ENCODE measurements at places on chromosomes 2 and 18.

DNA sequence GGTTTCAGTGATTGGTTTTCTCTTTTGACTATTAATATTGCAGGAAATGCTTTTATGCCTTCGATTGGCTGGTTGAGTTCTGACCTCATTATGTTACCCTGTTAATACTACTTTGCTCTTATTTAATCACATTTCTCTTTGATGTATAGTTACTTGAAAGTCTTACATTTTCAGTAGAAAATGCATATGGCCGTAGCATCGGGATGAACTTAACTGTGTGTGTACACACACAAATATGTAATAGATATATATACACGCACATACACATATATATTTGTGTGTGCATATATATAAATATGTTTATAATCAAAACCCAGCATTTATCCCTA is 1.6 kb downstream of the EPC2 start:
- DNase-seq = no peak

DNA sequence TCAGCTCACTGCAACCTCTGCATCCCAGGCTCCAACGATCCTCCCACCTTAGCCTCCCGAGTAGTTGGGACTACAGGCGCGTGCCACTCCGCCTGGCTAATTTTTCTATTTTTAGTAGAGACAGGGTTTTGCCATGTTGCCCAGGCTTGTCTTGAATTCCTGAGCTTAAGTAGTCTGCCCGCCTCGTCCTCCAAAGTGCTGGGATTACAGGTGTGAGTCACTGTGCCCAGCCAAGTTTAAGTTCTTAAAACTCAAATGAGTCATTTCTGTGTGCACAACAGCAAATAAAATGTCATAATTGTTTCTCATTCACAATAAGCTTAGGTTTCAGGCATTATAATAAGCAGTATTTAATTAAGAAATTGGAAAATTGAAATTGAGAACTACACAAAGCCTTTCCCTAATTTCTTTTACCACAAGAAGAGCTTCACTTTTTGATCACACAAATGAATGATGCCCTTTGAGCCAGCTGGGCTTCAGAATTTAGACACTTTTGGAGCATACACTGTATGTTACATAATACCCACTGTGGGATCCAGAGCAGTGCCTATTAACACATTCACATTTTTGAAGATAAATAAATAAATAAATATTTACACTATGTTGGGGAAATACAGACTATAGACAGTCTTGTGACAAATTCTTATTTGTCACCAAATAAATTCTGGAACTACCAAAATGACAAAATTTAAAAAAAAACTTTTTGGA is 8.6 kb upstream of the ME2 start:
- DNase-seq = no peak

DNA sequence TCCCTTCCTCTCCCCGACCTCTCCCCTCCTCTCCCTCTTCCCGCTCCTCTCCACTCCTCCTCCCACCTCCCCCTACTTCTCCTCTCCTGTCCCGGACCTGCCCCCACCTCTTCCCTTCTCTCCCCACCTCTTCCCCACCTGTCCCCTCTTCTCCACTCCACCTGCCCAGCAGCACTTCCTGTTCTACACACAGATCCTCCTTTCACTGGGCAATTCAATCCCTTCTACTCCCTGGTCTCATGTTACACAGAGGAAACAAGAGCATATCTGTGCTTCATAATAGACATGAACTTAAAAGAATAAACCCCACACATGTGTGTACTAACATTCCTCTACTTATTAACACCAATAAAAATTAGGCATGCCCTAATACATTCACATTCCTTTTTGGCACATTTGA is 34.8 kb downstream of the TIMM21 start:
- DNase-seq = no peak

DNA sequence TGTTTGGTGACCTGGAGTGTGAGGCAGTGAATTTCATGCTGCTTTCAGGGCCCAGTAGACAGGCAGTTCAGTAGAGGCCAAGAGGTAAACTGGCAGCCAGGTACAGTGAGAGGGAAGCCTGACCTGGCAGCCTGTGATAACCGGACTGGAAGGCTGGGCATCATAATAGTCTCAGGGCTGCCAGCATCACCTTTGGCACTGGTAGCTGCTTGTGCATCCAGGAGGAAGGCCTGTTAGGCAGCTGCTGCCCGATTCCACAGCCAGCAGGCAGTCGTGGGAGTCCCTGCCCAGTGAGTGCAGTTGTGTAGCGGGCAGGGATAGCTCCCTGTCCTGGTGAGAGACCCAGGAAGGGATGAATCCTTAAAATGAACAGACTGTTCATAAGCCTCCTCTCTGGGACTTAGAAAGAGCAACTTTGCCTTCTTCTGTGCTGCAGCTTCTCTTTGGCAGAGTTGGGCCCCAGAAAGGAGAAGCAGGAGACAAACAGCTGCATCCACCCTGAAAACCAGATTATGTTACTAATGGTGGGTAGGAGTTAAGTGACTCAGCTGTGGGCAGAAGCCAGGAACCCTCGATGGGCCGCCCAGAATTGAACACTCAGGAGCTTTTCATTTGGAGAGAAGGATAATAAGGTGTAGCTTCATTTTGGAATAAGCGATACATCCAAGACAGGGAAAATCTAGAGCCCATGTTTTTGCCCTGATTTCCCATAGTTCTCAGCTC is 8.1 kb upstream of the GPBAR1 start:
- no peak for DNase-seq

DNA sequence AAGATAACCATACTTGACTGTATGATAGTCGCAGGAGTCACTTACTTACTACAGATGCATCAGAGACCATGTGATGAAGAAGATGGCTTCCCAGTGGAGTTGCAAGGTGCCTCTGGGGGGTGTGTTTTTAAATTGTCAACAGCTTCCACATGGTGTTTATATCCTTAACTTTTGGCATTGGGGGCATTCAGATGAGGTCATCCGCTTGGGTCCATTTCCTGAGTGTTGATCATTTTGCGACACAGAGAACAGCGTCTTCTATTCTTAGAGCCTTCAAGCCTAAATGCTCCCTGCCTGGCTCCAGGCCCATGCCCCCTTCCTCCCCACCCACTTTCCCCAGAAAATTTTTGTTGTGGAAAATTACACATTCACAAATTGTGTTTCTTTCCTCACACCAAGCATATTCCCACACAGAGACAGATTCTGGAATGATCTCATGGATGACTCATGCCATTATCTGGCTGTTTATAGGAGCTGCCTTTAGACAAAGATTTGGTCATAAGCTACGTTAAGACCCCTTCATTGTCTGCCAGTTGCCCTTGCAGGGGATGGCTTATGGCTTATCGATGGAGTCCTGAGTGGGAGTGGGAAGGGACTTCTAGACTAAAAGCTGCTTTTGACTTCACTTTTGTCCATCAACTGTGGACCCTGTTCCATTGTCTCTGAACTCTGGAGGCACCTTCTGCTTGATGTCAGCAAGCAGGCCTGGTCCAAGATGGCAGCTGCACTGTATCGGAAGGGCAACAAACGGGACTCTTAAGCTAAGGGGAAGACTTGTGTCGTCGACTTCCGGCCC is 91.8 kb downstream of the CABLES1 start:
- no peak for DNase-seq

GRCh38 chr2:19225126-19225525 is 133.3 kb downstream of the OSR1 start:
- DNase-seq = no peak

GRCh38 chr2:199757233-199757870 is 93.6 kb downstream of the FTCDNL1 start:
- DNase-seq = no peak

Data from ELF-1 (cell line).